LNCaP clone FGC (cell line): ENCODE measurements at places on chromosomes 5 and 9.

DNA sequence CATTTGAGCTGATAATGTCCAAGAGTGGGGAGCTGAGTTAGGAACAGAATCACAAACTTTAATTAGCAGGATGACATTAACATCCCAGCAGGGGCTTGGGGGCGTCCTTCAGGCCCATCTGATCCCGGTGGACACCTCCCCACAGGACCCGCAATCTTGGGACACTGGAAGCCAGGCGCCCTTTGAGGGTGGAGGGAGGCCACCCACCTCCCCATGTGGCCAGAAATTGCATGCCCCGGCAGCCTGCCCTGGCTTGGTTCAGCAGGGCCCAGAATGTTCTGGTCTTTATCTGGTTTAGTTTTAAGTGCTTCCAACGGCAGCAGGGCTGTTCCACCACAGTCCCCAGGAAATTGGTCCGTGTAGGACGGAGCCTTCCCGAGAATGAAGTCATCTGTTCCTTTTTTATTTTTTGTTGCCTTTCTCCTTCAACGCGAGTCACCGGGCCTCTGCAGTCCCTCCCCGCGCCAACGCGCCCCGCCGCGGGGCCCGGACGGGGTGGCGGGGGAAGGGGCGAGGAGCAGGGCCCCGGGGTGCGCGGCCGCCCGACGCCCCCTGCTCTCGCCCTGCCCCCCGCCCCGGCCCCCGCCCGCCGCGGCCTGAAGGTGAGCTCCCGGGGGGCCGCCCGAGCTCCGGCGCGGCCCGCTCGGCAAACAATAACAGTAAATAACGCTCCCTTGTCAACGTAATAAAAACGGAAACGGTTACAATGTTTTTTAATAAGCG, 207.9 kb downstream of the C9orf50 start:
- no peak for DNase-seq

DNA sequence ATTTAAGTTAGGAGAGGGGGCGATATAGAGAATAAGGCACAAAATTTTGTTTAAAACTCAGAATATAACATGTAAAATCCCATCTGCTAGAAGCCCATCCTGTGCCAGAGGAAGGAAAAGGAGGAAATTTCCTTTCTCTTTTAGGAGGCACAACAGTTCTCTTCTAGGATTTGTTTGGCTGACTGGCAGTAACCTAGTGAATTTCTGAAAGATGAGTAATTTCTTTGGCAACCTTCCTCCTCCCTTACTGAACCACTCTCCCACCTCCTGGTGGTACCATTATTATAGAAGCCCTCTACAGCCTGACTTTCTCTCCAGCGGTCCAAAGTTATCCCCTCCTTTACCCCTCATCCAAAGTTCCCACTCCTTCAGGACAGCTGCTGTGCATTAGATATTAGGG, 18.3 kb downstream of the MOCS2 start:
- no peak for DNase-seq

GRCh38 chr9:114483499-114483898, 21.8 kb downstream of the WHRN start:
- DNase-seq: no peak

- no peak for DNase-seq
Measured at GRCh38 chr5:32802764-32803163, 91.6 kb downstream of the NPR3 start.

DNA sequence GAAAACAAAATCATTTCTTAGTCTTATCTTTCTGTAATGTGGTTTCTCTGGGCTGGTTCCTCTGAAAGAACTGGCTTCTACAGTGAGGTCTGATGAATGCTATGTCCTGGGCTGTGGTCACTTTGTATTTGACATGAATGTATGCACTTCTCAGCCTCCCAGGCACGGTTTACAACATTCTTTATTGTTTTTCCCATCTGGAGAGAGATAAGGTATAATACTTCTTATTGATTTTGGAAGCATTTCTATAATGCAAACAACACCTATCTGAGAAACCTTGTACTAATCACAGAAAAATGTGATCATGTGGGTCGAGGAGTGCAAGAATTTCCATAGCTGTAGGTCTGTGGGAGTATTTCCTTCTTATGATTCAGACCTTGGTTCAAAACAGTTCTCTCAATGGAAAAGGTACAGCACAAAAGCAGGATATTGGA, 46.9 kb downstream of the ACTBL2 start:
- peak; percentile 88 for DNase-seq

DNA sequence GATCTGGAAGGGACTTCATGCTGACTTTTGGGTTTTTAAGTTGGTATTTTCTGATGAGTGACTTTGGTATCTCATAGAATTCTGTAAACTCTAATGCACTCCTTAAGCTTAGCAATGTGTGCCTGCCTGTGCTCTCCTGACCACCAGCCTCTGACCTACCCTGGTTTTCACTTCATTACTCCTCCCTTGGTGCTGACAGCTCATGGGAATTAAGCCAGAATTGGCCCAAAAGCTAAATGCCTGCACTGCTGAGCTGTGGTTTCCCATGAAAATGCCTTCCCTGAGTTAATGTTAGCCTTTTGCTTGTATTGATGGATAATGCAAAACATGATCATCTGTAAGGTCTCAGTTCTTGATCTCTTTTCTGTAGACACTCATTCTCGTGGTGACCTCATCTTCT, 308.0 kb downstream of the DOCK8 start:
- DNase-seq: no peak

DNA sequence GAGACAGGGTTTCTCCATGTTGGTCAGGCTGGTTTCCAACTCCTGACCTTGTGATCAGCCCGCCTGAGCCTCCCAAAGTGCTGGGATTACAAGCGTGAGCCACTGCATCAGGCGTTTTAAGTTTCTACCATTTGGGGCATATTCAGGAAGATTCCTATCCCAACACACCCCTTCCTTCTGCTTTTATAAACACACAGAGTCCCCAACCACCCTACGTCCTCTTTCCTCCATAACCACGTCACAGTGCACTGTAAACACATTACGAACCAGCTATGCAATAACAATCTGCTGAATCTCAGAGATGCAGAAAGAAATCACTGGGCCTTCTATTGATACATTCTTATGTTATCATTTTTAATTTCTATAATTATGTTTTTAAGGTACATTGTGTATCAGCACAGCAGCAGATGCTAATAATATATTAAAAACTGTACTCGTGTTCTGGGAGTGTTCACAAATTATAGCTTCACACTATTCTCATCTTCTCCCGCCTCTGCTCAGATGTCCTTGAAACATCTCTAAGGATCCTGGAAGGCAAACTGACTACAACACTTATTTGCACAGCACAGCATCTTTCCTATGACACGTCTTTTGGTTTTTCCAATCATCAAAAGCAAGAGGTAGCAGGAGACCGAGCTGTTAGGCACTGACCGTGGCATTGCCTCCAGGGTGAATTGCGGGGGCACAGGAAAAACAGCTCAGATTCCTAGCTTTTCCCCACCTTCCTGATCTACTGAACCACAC, 60.2 kb downstream of the KCNIP1 start:
- no peak for DNase-seq

DNA sequence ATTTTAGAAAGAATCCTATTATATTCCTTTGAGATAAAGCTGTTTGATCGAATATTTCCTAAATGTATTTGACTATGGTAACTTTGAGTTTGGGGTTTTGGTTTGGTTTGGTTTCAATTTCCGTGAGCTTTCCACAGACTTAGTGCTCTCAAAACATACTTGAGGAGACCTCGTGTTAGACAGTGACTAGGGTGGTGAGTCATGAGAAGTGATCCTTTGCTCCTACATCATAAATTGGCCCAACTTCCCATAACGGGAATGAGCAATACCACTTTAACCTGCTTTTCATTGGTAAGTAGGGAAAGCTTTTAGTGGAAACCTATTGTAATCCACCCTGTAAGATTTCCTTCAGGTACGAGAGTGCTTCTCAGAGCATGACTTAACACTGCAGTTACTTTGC, 3.8 kb upstream of the RASEF start:
- DNase-seq: no peak

GRCh38 chr9:70625078-70625477, 210.6 kb upstream of the KLF9 start:
- DNase-seq: no peak

DNA sequence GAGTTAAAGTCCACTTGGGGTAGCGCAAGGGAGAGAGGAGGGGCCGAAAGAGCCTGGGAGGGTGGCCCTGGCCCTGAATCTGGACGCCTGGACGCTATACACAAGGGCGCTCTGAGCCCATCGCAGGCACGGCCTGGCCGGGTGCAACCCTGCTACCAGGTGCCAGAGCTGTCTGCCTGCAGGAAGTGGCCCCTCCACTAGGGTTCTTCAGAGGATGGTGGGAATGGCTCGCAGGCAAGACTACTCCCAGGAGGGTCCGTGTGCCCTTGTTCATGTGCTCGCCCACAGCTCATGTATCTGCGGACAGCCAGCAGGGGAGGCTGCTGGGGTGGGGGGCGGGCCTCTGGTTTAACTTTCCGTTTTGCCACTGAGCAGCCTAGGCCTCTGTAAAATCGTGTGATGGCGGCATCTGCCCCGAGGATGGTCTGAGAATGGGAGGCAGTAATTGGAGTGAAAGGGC, 1.4 kb upstream of the NKD2 start:
- no peak for DNase-seq

- DNase-seq: no peak
Measured at GRCh38 chr5:146390469-146390868, 51.8 kb downstream of the POU4F3 start.

GRCh38 chr9:82972446-82972845, 90.5 kb downstream of the RASEF start:
- DNase-seq: no peak

- DNase-seq: no peak
Measured at GRCh38 chr5:141421489-141421855, 621 bp downstream of the PCDHGA11 start.

DNA sequence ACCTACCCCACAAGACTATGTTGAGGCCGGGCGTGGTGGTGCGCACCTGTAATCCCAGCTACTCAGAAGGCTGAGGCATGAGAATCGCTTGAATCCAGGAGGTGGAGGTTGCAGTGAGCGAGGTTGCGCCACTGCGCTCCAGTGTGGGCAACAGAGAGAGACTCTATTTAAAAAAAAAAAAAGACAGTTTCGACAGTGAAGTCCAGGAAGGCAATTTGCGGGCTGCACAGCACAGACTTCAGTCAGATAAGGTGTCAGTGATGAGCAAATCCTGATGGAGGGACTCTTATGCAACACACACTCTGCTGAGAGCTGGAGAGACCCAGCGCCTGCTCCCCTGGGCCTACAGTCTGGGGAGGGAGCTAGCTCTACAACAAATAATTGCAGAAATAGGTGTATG, 14.2 kb downstream of the CCNJL start:
- no peak for DNase-seq

- no peak for DNase-seq
Measured at GRCh38 chr5:103519550-103519949, 43.0 kb downstream of the NUDT12 start.

GRCh38 chr5:957748-958485, 50.7 kb upstream of the NKD2 start:
- DNase-seq: no peak

- peak; percentile 79 for DNase-seq
Measured at GRCh38 chr5:57986761-57987341, 473.0 kb downstream of the PLK2 start.

GRCh38 chr5:132000677-132001453, 10.6 kb downstream of the ACSL6 start:
- DNase-seq: no peak

DNA sequence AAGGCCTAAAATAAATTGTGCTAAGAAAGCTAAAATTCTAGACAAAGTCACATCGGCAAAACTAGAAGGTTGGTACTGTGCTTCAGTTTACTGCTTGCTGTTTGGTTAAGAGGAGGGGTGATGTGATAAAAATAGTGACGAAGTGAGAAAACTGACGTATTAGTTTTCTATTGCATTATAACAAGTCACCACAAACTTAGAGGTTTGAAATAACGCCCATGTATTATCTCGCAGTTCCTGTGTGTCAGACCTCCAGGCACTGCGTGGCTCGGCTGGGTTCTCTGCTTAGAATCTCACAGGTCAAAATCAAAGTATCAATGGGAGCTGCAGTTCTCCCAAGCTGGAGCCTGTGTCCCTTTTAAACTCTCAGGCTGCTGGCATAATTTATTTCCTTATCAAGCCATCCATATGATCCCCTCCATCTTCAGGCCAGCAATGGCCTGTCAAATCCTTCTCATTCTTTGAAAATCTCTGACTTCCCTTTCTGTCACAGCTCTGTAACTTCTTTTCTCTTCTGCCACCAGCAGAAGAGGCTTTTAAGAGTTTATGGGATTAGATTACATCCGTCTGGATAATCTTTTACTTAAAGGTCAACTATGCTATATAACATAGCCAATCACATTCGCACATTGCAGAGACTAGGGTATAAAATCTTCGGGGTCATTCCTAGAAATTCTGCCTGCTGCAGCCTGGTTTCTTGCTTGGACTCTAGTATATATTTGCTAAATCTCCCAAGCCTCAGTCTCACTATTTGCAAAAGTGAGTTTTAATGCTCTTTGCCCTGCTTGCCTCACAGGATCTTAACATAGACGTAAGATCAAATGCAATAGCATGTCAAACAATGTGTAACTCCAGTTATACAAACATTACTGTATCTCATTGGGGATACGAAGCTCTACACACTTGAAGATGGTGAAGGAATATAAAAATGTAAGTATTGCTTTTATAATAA, 104.0 kb upstream of the CDKN2B start:
- no peak for DNase-seq

GRCh38 chr5:125274938-125275724, 528.7 kb upstream of the ZNF608 start:
- no peak for DNase-seq

- DNase-seq: no peak
Measured at GRCh38 chr9:27749838-27750237, 176.6 kb upstream of the C9orf72 start.

GRCh38 chr5:74877624-74878304, 11.6 kb upstream of the FAM169A start:
- no peak for DNase-seq

- DNase-seq: peak; percentile 3
Measured at GRCh38 chr5:164119806-164120447, 614.5 kb downstream of the MAT2B start.

- no peak for DNase-seq
Measured at GRCh38 chr9:27829621-27830020, 256.3 kb upstream of the C9orf72 start.
